ENCODE measurements at places on chromosomes 2 and 18.

DNA sequence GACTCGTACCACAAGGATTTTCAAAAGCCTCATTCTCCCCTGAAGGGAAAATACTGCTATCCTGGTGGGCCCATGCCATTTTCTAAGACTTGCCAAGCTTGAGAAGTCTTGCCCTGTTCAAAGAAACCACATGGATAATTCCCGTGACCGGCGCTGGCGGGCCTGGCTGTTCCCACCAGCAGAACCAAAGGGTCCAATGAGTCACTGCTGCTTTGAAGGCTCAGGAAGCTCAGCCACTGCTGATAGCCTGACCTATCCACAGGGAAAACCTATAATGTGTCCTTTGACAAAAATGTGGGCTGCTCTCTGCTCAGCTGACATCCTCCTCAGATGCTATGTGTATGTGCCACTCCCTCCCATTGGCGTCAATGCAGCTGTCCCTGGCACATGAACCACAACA is 137.9 kb upstream of the RAB12 start:
- no peak for DNase-seq

DNA sequence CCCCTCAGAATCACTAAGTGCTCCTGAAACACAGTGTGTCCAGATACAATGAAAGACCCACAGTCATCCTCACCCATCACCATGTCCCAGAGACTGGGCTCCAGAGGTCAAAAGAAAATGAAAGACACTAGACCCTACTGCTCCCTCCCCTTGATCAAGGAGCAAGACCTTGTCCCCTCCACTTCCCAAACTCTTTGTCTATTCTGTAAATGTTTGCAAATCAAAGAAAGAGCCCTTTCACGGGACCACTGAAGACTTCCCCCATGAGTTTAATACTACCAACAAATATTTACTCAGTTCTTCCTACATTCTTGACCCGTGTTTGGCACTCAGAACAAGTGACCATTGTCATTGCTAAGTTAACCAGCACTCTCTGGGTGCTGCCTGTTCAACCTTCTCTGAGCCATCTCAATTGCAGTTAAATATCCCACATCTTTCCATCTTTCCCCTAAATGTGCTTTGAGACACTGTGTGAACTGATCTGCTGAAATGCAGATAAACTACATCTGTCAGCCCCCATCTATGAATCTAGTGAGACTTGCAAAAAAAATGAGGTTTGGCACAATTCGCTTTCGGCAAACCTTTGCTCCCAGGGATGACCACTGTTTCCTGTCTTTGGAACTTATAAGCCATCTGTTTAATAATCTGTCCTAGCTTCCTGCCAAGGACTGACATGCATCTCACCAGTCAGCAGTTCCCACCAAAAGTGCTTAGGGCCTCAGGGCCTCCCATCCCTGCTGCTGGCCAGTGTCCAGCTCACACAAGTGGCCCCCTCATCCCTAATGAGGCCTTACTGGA is 170.3 kb downstream of the GFPT1 start:
- DNase-seq: no peak

DNA sequence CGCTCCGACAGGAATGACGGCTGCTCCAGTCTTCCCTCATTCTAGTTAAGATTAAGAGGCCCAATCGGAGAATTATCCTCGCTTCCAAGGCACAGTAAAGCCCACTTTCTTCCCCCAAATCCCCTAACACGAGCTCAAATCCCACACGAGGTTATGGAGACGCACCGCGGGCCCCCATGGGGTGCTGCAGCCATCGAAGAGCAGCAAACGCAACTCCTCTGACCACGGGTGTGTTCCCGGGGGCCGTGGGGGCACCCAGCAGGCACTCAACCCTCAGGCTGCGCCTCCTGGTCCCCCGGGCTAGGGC is 446 bp downstream of the COPS9 start:
- no peak for DNase-seq

DNA sequence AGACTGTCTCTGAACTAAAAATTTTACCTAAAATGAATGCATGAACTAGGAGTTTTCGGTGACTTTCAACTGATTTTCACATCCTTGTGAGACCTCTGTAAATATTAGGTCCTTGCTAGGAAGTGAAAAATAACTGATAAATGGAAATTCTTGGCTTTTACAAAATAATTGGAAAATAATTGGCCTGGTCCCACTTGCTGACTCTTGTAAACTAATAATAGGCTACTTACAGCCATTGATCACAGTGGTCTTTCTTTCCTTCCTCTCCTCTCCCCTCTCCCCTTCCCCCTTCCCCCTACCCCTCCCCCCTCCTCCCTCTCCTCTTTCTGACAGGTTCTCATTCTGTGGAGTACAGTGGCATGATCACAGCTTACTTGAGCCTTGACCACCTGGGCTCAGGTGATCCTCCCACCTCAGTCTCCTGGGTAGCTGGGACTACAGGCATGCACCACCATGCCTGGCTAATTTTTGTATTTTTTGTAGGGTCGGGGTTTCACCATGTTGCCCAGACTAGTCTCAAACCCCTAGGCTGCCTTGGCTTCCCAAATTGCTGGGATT is 38.3 kb downstream of the UGP2 start:
- DNase-seq: no peak

GRCh38 chr2:86821306-86821705 is 30.6 kb upstream of the CD8A start:
- no peak for DNase-seq

GRCh38 chr2:206305523-206306245 is 31.2 kb downstream of the ZDBF2 start:
- no peak for DNase-seq

- no peak for DNase-seq
These were observed 478.5 kb upstream of the ID2 start for GRCh38 chr2:8203364-8203763.

DNA sequence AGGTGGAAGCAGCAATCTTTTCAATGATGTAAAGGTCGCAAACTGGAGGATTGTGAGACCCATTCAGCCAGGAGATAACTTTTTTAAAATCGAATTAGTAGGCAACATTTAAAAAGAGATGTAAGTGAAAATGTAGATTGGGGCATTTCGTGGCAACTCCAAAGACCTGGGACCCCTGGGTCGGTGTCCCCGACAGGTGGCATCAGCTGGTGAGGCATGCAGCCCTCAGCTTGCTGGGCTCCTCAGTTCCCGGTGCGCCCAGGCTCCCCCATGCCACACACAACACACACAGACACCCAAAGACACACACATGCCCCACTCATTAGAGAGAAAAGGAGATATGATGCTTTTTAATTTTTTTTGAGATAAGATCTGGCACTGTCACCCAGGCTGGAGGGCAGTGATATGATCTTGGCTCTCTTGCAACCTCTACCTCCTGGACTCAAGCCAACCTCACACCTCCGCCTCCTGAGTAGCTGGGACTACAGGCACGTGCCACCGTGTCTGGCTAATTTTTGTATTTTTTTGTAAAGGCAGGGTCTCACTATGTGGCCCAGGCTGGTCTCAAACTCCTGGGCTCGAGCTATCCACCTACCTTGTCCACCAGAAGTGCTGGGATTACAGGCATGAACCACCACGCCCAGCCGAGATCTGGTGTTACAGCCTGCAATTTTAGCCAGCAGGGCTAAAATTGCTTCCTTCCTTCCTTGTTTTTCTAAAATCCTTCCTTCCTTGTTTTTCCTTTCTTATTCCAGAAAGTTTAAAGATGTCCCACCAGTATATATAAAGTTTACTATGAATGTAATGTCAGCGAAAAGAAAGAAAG is 122.6 kb upstream of the EPAS1 start:
- no peak for DNase-seq

DNA sequence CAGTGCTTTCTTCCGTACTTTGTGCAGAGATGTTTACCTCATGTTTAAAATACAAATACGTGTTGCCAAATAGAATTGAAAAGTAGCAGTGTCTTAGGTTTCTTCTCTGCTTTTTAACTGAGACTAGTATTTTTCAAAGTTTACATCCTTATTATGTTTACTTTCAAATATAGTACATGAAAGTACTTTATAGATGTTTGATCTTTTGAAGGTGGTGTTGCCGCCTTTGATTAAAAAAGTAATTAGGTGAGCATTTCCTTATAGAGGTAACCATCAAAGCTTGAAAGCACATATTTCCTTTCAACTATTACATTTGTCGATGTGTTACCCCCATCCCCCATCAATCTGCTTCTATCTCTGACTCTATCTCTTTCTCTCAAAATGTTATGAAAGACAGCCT is 87.0 kb downstream of the CERS6 start:
- no peak for DNase-seq

Data from stimulated activated CD4-positive, alpha-beta T cell treated with anti-CD3 and anti-CD28 coated beads, Interleukin-4, amount 100 ng/mL, for 4 hours (primary cell).